K562 (cell line): ENCODE measurements at places on chromosomes 12 and 14.

DNA sequence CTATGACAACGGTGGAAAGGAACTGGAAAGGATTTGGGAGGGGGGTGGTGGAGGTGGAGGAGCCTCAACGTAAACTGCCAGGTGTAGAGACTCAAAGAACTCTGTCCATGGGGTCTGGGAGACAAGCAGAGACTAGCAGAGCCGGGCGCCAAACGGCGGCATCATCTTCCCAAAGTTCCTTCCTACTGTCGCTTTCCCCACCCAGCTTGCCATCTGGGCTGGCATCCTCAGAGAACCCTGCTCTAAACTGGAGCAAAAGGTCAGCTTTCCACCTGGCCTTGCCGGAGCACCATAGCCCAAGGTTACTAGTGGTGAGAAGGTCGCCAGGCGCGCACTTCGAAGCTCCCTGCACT, 4.0 kb upstream of the IRF2BPL start:
- H3K4me1 ChIP-seq, result peaks cover 37% of the 10 kb centered on the region
- H3K36me3 ChIP-seq, result no peaks in the 10 kb centered on the region
- H3K27ac ChIP-seq, result no peak overlapping the region
- H3K27me3 ChIP-seq, result no peaks in the 10 kb centered on the region

DNA sequence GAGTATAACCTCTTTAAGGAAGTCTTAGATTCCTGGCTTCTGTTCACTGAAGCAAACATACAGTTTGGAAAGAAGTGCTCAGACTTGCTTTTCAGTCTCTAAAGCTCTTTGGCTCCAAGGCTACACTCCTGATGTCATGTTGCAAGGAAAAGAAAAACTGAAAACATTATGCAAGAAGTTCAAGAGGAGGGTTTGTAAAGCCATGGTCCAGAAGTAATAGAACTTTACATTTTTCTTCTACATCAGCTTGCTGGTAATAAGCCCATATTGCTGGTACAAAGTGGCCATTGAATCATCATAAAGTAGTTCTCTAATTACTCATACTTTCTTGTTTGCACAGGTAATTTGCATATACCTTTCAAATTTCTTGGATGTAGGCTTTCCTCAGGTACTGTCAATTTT, 83.6 kb downstream of the BBS10 start:
- no peak overlapping the region for H3K4me3 ChIP-seq
- no peak overlapping the region for H3K27ac ChIP-seq
- no peak for DNase-seq
- H3K27me3 ChIP-seq, result no peaks in the 10 kb centered on the region
- no peaks in the 10 kb centered on the region for H3K4me1 ChIP-seq

DNA sequence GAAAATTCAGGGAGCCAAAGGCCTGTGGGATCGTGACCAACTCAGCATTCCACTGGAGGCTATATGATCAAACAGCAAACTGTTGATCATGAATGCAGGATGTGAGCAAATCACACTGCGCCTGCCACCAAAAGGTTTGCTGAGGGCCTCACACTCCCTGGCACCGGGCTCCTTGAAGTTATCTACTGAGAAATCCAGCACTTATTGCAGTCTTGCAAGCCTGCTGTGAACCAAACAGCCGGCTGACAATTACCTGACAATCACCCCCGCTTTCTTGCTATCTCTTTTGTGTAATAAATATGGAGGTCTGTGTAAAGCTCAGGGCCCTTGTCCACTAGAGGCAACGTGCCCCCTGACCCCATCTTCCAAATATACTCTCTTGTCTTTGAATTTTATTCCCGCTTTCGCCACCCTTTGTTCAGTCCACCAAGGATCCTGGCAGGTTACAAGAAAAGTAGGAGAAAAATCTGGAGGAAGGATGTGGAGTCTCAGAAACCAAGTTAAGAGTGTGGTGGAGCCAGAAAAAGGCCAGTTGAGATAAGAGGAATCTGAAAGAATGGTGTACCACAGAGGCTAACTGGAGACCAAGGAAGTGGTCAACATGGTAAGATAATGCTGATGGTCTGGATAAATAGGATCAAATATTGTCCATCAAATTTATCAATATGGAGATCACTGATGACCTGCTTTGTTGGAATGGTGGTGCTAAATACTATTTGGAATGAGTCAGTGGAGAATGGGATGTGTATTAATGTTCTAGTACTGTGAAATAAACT, 229.2 kb downstream of the ALX1 start:
- H3K27ac ChIP-seq, result no peak overlapping the region
- DNase-seq, result no peak
- no peak overlapping the region for H3K4me3 ChIP-seq
- H3K27me3 ChIP-seq, result no peaks in the 10 kb centered on the region

DNA sequence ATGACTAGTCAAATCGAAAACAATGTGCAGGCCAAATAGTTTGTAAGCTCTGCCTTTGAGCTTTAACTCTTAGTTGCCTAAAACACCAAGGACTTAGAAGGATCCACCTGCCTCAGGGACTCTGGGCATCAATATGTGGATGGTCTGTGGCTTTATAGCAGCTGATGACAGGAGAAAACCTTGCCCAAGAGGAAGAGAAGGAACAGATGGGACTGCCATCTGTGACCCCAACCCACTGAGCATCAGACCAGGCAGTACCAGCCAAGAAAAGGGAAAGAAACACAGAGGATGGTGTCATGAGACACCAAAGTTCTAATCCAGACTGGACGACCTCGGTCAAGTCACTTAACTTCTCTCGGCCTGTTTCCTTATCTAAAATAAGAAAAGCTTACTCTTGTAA, 12.7 kb downstream of the TGFB3 start:
- no peaks in the 10 kb centered on the region for H3K36me3 ChIP-seq
- H3K4me1 ChIP-seq, result no peaks in the 10 kb centered on the region
- H3K27me3 ChIP-seq, result no peaks in the 10 kb centered on the region
- H3K27ac ChIP-seq, result no peak overlapping the region
- no peak overlapping the region for H3K4me3 ChIP-seq

- no peak for DNase-seq
- H3K4me3 ChIP-seq, result no peak overlapping the region
- H3K27ac ChIP-seq, result no peak overlapping the region
- no peaks in the 10 kb centered on the region for H3K4me1 ChIP-seq
Observed at GRCh38 chr14:55180434-55180833, 11.0 kb downstream of the DLGAP5 start.

DNA sequence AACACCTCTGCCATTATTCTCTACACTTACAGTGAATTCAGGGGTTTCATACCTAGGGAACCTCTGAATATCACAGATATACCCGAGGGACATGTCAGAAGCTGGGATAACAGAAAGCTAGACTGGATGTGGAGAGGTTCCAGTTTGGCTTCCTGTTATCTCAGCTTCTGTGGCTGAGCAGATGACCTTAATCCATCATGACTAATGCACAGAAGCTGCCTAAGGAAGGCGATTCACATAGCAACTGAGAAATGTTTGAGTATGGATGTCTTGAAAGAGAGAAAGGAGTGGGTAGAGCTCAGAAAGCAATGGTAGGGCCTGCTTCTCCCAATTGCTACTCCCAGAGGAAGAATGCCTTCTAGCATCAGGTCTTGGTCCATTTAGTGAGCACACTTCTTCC, 187.6 kb downstream of the RMST start:
- H3K4me1 ChIP-seq, result no peaks in the 10 kb centered on the region
- DNase-seq, result no peak
- H3K36me3 ChIP-seq, result no peaks in the 10 kb centered on the region
- H3K27ac ChIP-seq, result no peak overlapping the region
- no peaks in the 10 kb centered on the region for H3K27me3 ChIP-seq
- no peak overlapping the region for H3K4me3 ChIP-seq

GRCh38 chr12:92055877-92056276, 89.8 kb downstream of the BTG1 start:
- H3K27ac ChIP-seq, result no peak overlapping the region
- no peaks in the 10 kb centered on the region for H3K36me3 ChIP-seq
- no peak for DNase-seq
- no peak overlapping the region for H3K4me3 ChIP-seq
- H3K27me3 ChIP-seq, result no peaks in the 10 kb centered on the region
- no peaks in the 10 kb centered on the region for H3K4me1 ChIP-seq

DNA sequence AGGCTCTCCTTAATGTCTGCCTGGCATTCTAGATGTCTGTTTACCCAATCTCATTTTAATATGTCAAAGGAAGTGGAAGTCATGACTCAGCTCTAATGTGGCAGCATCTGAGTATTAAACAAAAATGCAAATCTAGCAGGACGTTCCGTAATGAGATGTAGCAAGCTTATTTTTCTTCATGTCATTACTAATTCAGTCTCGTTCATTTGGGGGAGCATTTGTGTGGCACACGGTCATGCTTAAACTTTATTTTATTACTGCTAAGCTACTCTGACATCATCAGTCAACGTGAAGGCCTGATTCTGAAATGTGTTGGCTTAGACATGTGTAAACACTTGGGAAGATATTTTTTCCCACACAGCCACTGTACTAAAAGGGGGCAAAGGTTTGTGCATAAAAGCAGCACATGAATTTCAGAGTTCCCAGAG, 326.7 kb upstream of the TMPO start:
- no peaks in the 10 kb centered on the region for H3K36me3 ChIP-seq
- H3K4me3 ChIP-seq, result no peak overlapping the region
- no peaks in the 10 kb centered on the region for H3K4me1 ChIP-seq
- H3K27ac ChIP-seq, result no peak overlapping the region

- no peak for DNase-seq
- H3K27me3 ChIP-seq, result no peaks in the 10 kb centered on the region
- H3K36me3 ChIP-seq, result peaks cover 51% of the 10 kb centered on the region
- H3K4me3 ChIP-seq, result no peak overlapping the region
Observed at GRCh38 chr14:58213176-58213575, 13.2 kb downstream of the ACTR10 start.

DNA sequence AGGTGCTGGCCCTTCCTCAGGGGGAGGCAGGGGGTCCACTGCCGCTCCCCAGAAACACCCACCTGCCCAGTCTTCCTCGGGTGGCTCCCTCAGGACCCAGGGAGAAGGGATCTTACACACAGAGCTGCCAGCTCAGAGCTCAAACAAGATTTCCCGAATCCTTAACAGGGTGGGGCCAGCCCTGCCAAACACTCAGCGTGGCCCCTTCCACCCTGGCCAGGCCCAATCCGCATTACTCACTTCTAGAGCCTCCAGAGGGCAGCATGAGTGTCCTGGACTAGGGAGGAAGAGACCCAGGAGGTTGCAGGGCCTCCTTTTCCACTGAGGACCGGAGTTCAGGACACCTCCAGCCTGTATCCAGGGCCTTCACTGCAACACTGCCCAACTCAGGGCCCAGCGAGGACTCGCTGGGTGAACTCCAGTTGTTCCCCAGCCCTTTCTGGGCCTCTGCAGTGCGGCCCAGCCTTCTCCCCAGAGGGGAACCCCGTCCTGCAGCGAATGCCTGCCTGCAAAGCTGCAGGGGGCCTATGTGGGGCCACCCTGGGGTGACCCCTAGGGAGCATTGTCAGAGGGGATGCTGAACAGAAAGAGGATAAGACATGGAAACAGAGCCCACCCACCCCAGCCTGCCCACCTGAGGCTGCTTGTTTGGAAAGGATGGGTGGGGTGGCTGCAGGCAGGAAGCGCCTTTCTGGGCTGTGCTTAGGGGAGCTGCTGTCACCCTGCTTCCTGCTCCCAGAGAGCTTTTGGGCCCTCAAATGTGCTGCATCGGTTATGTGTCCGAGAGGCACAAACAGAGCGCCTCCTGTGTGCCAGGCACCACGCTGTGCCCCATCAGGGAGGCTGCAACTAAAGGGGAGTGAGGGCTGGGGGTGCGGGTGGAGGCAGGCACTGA, 43.8 kb downstream of the CCNK start:
- H3K27ac ChIP-seq, result no peak overlapping the region
- H3K4me1 ChIP-seq, result peaks cover 11% of the 10 kb centered on the region
- no peak overlapping the region for H3K4me3 ChIP-seq
- H3K27me3 ChIP-seq, result no peaks in the 10 kb centered on the region
- no peaks in the 10 kb centered on the region for H3K36me3 ChIP-seq
- DNase-seq, result peak; percentile 28

GRCh38 chr14:70955543-70956480, 48.6 kb downstream of the PCNX1 start:
- H3K36me3 ChIP-seq, result no peaks in the 10 kb centered on the region
- H3K4me1 ChIP-seq, result no peaks in the 10 kb centered on the region
- H3K27ac ChIP-seq, result no peak overlapping the region
- H3K4me3 ChIP-seq, result no peak overlapping the region
- no peak for DNase-seq
- H3K27me3 ChIP-seq, result no peaks in the 10 kb centered on the region

DNA sequence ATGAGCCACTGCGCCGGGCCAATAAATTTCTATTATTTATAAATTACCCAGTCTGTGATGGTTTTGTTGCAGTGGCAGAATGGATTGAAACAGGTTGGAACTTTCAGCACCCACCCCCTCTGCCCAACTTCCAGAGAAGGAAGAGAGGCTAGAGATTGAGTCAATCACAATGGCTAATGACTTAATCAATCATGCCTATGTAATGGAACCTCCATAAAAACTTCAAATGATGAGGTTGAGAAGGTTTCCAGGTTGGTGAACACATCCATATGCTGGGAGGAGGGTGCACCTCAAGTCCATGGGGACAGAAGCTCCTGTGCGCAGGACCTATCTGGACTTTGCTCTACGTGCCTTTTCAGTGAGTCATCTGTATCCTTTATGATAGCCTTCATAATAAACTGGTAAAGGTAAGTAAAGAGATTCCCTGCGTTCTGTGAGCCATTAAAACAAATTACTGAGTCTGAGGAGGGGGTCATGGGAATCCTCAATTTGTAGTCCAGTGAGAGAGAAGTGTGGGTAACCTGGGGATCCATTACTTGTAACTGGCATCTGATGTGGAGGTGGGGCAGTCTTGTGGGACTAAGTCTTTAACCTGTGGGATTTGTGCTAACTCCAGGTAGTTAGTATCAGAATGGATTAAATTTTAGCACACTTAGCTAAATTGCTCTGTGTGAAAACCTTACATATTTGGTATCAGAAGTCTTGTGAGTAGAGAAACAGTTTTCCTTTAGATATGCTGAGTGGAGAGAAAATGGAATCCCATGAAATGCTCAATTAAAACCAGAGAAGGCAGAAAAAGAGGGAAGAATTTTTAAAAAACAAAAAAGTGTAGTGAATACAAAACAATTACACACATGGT, 11.7 kb upstream of the NGDN start:
- H3K36me3 ChIP-seq, result no peaks in the 10 kb centered on the region
- H3K4me1 ChIP-seq, result peaks cover 10% of the 10 kb centered on the region; the same call in 2 of the 3 replicates
- H3K27ac ChIP-seq, result no peak overlapping the region
- no peak overlapping the region for H3K4me3 ChIP-seq
- DNase-seq, result no peak

- H3K27me3 ChIP-seq, result no peaks in the 10 kb centered on the region
- peak overlapping the region; percentile 71 for H3K27ac ChIP-seq
- H3K4me3 ChIP-seq, result no peak overlapping the region
- H3K36me3 ChIP-seq, result no peaks in the 10 kb centered on the region
- peaks cover 16% of the 10 kb centered on the region; the same call in 1 of the 2 replicates for H3K4me1 ChIP-seq
Observed at GRCh38 chr12:62914443-62915203, 20.3 kb downstream of the PPM1H start.

- H3K4me1 ChIP-seq, result peaks cover 10% of the 10 kb centered on the region; the same call in 1 of the 2 replicates
- no peak overlapping the region for H3K27ac ChIP-seq
- DNase-seq, result no peak
- no peaks in the 10 kb centered on the region for H3K36me3 ChIP-seq
- no peaks in the 10 kb centered on the region for H3K27me3 ChIP-seq
- no peak overlapping the region for H3K4me3 ChIP-seq
Observed at GRCh38 chr12:71684081-71684480, 1.8 kb upstream of the TMEM19 start.
